ENCODE measurements at places on chromosomes 1 and 21. TPM values are rescaled to one million over a fixed set of nuclear protein-coding genes. Genes with fewer than 3 reads are reported as not detected.

The FCGR1A gene
- not detected for total RNA-seq

- H3K4me1 ChIP-seq = no peaks in the 10 kb centered on the region
- H3K27me3 ChIP-seq = peaks cover 1% of the 10 kb centered on the region
- no peaks in the 10 kb centered on the region for H3K36me3 ChIP-seq
- no peak overlapping the region for H3K4me3 ChIP-seq
- no peak overlapping the region for H3K27ac ChIP-seq
- no peak for DNase-seq
Observed at GRCh38 chr1:165228111-165228655, 128.3 kb downstream of the LMX1A start.

The CYP4X1 gene
- not detected for total RNA-seq

The NTMT2 gene
- total RNA-seq = not detected

DNA sequence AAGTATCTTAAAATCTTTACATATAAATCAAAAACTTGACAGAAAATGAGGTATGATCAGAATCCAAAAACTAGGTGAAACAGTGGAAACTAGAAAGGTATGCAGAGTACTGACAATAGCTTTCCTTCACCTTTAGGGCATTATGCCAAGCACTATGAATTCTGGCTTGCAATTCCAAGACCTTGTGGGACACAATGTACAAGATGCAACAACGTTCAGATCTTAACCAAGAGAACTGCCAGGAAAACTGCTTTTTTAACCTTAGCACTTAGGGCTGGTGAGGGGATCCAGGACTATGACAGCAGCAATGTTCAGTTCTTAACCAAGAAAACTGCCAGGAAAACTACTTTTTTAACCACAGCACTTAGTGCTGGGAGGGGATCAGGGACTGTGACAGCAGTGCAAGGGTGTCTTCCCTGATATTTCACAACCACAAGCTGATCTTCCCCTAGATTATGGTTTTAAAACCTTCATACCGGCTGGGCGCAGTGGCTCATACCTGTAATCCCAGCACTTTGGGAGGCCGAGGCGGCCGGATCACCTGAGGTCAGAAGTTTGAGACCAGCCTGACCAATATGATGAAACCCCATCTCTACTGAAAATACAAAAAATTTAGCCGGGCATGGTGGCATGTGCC, 22.3 kb downstream of the FOXJ3 start:
- no peaks in the 10 kb centered on the region for H3K27me3 ChIP-seq
- no peak overlapping the region for H3K27ac ChIP-seq
- DNase-seq = no peak
- peaks cover 2% of the 10 kb centered on the region for H3K36me3 ChIP-seq
- H3K4me3 ChIP-seq = no peak overlapping the region
- H3K4me1 ChIP-seq = peaks cover 57% of the 10 kb centered on the region

DNA sequence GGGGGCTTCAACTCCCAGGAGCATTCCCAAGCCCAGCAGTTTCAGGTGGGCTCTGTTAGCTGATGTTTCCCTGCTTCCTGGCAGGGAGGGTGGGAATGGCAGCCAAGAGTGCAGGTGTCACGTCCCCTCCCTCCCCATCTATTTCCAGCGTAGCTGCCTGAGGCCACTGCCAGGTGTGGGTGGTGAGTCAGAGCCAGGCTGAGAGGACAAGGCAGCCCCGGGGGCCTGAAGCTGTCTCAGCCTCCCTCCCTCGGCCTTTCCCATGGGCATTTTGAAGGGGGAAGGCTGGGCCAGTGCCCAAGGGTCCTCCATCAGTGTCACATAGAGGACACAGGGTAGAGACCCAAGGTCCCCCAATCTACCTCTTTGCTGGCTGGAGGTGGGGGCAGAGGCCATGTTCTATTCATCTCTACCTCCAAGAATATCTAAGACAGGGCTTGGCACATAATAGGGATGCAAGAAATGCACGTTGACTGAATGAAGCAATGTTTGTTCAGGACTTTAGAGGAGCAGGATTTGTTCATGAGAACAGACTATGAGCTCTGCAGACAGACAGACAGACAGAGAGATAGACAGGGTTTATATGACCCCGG, 34.4 kb upstream of the ID3 start:
- DNase-seq = peak; percentile 28
- no peak overlapping the region for H3K27ac ChIP-seq
- H3K4me3 ChIP-seq = peak overlapping the region; percentile 13
- H3K27me3 ChIP-seq = no peaks in the 10 kb centered on the region
- H3K4me1 ChIP-seq = peaks cover 90% of the 10 kb centered on the region

DNA sequence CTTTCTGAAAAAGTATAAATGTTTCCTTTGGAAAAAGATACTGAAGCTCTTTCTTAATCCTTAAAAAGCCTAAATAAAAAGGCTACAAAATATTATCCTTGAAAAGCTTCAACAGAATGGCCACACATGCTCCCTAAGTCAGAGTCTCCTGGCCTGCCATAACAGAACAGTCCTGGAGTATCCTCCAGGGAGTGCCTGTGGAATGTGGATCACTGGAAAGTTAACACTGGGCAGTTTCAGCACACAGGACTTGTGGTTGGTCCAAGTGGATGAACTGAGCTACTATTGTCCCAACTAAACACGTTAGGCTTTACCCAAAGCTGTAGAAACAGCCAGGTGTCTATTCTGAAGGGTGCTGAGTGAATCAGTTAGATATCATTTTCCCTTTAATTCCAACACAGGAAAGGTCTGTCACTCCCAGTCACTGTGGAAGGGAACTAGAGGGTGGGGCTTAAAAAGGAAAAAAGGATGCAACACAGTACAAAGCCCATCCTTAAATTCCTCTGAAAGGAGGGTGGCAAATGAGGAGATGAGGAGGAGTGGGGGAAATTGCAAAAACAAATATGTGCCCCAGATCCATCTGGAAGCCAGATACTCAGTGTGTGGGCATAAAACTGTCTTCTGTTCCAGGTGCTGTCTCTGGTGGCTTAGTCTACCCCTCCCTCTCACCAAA, 196.3 kb upstream of the SPAG17 start:
- no peaks in the 10 kb centered on the region for H3K27me3 ChIP-seq
- DNase-seq = no peak
- no peak overlapping the region for H3K4me3 ChIP-seq
- H3K36me3 ChIP-seq = no peaks in the 10 kb centered on the region
- H3K4me1 ChIP-seq = no peaks in the 10 kb centered on the region
- no peak overlapping the region for H3K27ac ChIP-seq

GRCh38 chr1:231800108-231800507, 173.5 kb downstream of the DISC1 start:
- no peaks in the 10 kb centered on the region for H3K27me3 ChIP-seq
- DNase-seq = no peak
- H3K27ac ChIP-seq = peak overlapping the region; percentile 17

DNA sequence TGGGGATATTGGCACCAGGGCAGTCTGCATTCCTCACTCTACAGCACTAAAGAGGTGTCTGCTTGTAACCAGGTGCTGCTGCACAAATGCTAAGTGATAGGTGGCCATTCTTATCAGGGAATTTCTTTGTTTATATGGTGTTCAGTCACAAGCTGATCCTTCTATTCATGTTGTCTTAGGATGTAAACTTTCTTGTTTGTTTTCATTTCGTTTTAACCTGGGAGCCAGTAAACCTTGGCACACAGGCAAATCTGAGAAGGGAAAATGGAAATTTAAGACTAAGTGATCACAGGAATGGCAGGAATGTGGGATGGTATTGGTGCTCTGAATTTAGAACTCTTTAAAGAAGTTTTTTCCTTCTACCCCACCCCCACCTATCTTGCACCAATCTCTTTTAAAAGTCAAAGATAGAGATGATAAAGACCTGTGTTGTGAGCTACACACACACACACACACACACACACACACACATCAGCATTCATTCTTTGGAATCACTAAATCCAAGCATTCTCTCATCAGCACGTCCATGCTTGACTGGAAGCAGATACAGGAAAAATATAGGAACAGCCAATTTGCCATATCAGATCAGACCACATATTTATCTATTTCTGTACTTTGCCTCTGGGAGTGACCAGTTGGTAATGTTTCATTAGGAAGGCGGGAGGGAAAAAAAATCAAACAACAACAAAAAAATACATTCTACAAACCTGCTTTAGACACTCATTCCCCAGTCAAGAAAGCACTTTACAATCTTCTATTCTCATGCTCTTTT, 451.4 kb upstream of the ADGRL2 start:
- no peaks in the 10 kb centered on the region for H3K36me3 ChIP-seq
- H3K4me3 ChIP-seq = no peak overlapping the region
- H3K27ac ChIP-seq = no peak overlapping the region
- no peaks in the 10 kb centered on the region for H3K4me1 ChIP-seq
- DNase-seq = no peak

DNA sequence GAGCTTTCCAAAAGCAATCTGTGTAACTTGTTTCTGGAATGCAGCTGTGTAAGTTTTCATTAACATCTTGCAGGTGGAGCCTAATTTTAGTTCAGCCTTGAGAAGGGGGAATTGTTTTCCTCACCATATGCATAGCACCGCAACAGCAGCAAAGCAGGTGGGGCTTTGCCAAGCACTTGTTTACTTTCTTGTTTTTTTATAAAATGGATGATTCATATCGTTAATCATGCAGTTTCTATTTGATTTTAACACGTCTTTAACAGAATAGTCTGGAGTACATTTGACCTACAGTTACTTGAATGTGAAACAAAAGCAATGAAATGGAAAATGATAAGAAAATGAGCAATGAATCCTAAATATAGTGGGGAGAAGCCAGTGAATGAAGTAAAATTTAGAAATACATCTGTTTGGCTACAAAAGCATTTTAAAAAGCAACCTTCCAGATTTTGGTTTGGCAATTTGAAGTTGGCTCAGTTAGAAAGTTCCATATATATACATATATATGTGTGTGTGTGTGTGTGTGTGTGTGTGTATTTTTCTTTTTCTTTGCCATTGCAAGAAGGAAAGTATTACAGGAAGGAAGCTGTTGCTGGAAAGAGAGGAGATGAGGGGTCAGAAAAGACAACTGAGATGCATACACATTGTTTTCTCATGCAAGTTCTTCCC, 119.0 kb upstream of the ADGRL2 start:
- H3K27me3 ChIP-seq = no peaks in the 10 kb centered on the region
- no peak for DNase-seq
- no peak overlapping the region for H3K4me3 ChIP-seq

GRCh38 chr1:12438349-12438924, 179.6 kb downstream of the DHRS3 start:
- peak; percentile 43 for DNase-seq
- no peaks in the 10 kb centered on the region for H3K27me3 ChIP-seq
- H3K27ac ChIP-seq = peak overlapping the region; percentile 10
- H3K4me1 ChIP-seq = peaks cover 88% of the 10 kb centered on the region
- peak overlapping the region; percentile 62 for H3K4me3 ChIP-seq

GRCh38 chr21:42565886-42566523, 52.4 kb downstream of the SLC37A1 start:
- no peak for DNase-seq
- no peaks in the 10 kb centered on the region for H3K27me3 ChIP-seq
- H3K27ac ChIP-seq = no peak overlapping the region
- H3K36me3 ChIP-seq = peaks cover 6% of the 10 kb centered on the region
- peaks cover 4% of the 10 kb centered on the region for H3K4me1 ChIP-seq

GRCh38 chr1:94926915-94927404, at the start of gene CNN3:
TSS of gene CNN3 (minus strand) at chr1:94927110. CDS start at chr1:94926894, 216 bp downstream.
- H3K36me3 ChIP-seq = peaks cover 3% of the 10 kb centered on the region
- peaks cover 16% of the 10 kb centered on the region for H3K4me1 ChIP-seq
- H3K27me3 ChIP-seq = peaks cover 27% of the 10 kb centered on the region
- no peak within 1 kb of the TSS for H3K27ac ChIP-seq
- peak within 1 kb of the TSS; percentile 90 for H3K4me3 ChIP-seq
- peak; percentile 81 for DNase-seq

GRCh38 chr1:213050745-213051126, 305 bp upstream of the RPS6KC1 start:
- H3K4me3 ChIP-seq = peak overlapping the region; percentile 92
- H3K27me3 ChIP-seq = peaks cover 22% of the 10 kb centered on the region
- no peak for DNase-seq
- H3K36me3 ChIP-seq = peaks cover 10% of the 10 kb centered on the region
- peak overlapping the region; percentile 88 for H3K27ac ChIP-seq
- peaks cover 29% of the 10 kb centered on the region for H3K4me1 ChIP-seq

GRCh38 chr1:207487636-207488035, 8.3 kb upstream of the CR1 start:
- no peak for DNase-seq
- no peaks in the 10 kb centered on the region for H3K4me1 ChIP-seq
- no peak overlapping the region for H3K4me3 ChIP-seq
- H3K27ac ChIP-seq = no peak overlapping the region
- H3K36me3 ChIP-seq = no peaks in the 10 kb centered on the region

- peaks cover 10% of the 10 kb centered on the region for H3K4me1 ChIP-seq
- no peaks in the 10 kb centered on the region for H3K27me3 ChIP-seq
- no peak overlapping the region for H3K4me3 ChIP-seq
- H3K27ac ChIP-seq = peak overlapping the region; percentile 4
Observed at GRCh38 chr1:230909974-230910754, 41.8 kb upstream of the C1orf198 start.

GRCh38 chr1:169307176-169307575, 60.4 kb downstream of the NME7 start:
- H3K36me3 ChIP-seq = peaks cover 4% of the 10 kb centered on the region
- DNase-seq = no peak
- no peak overlapping the region for H3K27ac ChIP-seq
- H3K4me1 ChIP-seq = peaks cover 17% of the 10 kb centered on the region
- no peak overlapping the region for H3K4me3 ChIP-seq

- no peaks in the 10 kb centered on the region for H3K27me3 ChIP-seq
- no peak overlapping the region for H3K27ac ChIP-seq
- H3K4me1 ChIP-seq = peaks cover 6% of the 10 kb centered on the region
- H3K36me3 ChIP-seq = no peaks in the 10 kb centered on the region
- H3K4me3 ChIP-seq = no peak overlapping the region
- DNase-seq = no peak
Observed at GRCh38 chr1:222823695-222824094, 8.9 kb downstream of the DISP1 start.

GRCh38 chr1:245615001-245615400, 460.2 kb downstream of the KIF26B start:
- no peak overlapping the region for H3K27ac ChIP-seq
- no peaks in the 10 kb centered on the region for H3K36me3 ChIP-seq
- H3K27me3 ChIP-seq = peaks cover 4% of the 10 kb centered on the region
- H3K4me1 ChIP-seq = no peaks in the 10 kb centered on the region

The TMEM63A gene
- 44.9 TPM for total RNA-seq

DNA sequence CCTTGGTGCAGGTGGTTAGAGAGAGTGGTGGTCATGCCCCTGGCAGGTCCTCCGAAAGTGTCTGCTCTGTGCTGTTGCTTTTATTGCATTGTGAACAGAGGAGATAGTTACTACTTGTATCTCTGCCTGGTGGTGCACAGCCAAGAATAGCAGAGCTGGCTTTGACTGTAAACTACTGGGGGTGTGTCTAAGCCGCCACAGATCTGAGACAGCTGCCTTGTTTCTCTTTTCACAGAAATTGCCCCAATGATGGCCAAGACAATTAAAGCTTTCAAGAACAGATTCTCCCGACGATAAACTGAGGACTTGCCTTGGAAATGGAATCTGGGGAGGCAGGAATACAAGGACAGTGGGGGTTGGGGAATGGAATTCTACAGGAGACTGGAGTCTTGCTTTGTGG, 16.0 kb downstream of the ELOA start:
- H3K36me3 ChIP-seq = peaks cover 5% of the 10 kb centered on the region
- DNase-seq = no peak
- H3K4me1 ChIP-seq = peaks cover 5% of the 10 kb centered on the region
- H3K4me3 ChIP-seq = no peak overlapping the region
- no peaks in the 10 kb centered on the region for H3K27me3 ChIP-seq
